ENCODE measurements at places on chromosomes 5 and 9.

GRCh38 chr5:181199881-181200638, 4.9 kb downstream of the TRIM7 start:
- H3K4me3 ChIP-seq = no peak overlapping the region
- H3K36me3 ChIP-seq = no peaks in the 10 kb centered on the region
- H3K27me3 ChIP-seq = no peaks in the 10 kb centered on the region

GRCh38 chr5:79859588-79859987, 131.5 kb downstream of the MTX3 start:
- no peaks in the 10 kb centered on the region for H3K36me3 ChIP-seq
- DNase-seq = no peak
- no peak overlapping the region for H3K4me3 ChIP-seq
- H3K27ac ChIP-seq = no peak overlapping the region
- H3K27me3 ChIP-seq = peaks cover under 1% of the 10 kb centered on the region

DNA sequence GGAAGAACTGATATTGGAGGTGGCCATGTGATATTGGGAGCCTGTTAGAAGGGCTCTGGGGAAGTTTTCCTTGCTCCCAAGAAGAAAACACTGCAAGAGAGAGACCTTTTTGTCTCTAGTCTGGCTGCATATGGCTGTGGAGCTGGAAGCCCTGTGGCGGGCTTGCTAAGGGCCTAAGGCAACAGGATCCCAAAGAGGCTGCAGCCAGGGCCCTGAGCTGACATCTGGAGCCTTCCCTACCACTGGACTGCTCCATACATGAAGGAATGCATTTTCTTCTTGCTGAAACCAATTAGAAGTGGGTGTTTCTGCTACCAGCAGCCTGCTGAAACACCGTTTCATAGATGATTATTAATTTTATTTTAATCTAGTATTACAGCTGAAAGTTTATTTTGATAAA, 42.2 kb downstream of the GNAQ start:
- DNase-seq = no peak
- peaks cover 3% of the 10 kb centered on the region for H3K36me3 ChIP-seq
- H3K4me1 ChIP-seq = peaks cover 34% of the 10 kb centered on the region
- no peak overlapping the region for H3K4me3 ChIP-seq
- no peak overlapping the region for H3K27ac ChIP-seq

DNA sequence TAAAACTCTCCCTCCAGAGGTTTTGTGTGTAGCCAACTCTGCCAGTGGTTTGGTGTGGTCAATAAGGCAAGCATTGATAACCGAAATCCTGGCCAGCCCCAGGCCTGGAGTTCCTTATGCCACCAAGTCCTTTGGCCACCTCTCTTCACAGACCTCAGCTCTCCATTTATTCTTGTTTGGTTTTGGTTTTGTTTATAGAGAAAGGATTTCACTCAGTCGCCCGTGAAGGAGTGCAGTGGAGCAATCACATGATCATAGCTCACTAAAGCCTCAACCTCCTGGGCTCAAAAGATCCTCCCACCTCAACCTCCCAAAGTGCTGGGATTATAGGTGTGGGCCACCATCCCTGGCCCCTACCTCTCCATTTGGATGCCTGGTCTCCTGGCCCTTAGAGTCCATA, 55.4 kb upstream of the PPARGC1B start:
- H3K4me1 ChIP-seq = no peaks in the 10 kb centered on the region
- no peak overlapping the region for H3K27ac ChIP-seq
- no peak overlapping the region for H3K4me3 ChIP-seq
- no peaks in the 10 kb centered on the region for H3K36me3 ChIP-seq

DNA sequence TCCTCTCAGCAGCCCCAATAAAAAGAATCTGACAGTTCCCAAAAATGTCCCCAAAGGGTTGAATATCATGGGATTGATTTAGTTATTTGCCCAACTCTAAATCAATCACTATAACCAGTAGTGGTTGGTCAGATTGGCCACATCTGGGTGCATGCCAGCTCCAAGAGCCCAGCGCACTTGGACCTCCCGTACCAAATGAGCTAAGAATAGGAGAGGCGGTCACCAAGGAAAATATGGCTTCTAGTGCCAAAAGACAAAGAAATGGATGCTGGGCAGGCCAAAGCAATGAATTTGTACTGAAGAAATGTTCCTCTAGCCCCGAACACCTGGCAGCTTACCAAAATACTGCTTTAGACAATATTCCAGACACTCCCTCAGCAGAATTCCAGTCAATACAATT, 80.3 kb downstream of the RCL1 start:
- no peak for DNase-seq
- H3K27ac ChIP-seq = no peak overlapping the region
- H3K4me1 ChIP-seq = no peaks in the 10 kb centered on the region
- H3K36me3 ChIP-seq = peaks cover 4% of the 10 kb centered on the region
- no peaks in the 10 kb centered on the region for H3K27me3 ChIP-seq
- H3K4me3 ChIP-seq = no peak overlapping the region

GRCh38 chr9:98225015-98225442, 30.4 kb downstream of the TBC1D2 start:
- H3K36me3 ChIP-seq = peaks cover 7% of the 10 kb centered on the region
- no peak for DNase-seq
- no peak overlapping the region for H3K27ac ChIP-seq

GRCh38 chr9:79615038-79615437, 43.3 kb downstream of the TLE4 start:
- no peak for DNase-seq
- no peak overlapping the region for H3K27ac ChIP-seq
- peaks cover 38% of the 10 kb centered on the region for H3K4me1 ChIP-seq
- H3K27me3 ChIP-seq = no peaks in the 10 kb centered on the region
- H3K4me3 ChIP-seq = no peak overlapping the region

DNA sequence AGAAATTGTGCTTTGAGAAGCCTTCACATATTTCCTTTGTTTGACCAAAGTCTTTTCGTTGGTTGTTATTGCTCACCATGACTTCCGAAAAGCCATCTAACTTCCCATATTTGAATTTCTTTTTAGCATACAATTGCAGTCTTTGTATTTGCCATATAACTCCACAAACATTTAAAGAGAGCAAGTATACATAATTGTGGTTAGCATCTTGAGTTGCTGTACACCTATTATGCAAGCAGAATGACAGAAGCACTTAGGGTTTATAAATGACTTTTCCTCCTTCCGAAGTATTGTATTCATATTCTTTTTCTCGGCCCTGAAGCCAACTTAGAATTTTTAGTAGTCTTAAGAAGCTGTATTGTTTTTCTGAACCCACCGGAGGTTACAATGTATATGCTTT, 250.4 kb downstream of the RFK start:
- no peaks in the 10 kb centered on the region for H3K4me1 ChIP-seq
- H3K36me3 ChIP-seq = no peaks in the 10 kb centered on the region
- DNase-seq = no peak
- H3K4me3 ChIP-seq = no peak overlapping the region

GRCh38 chr5:31815376-31815775, 176.4 kb downstream of the PDZD2 start:
- no peak for DNase-seq
- no peak overlapping the region for H3K4me3 ChIP-seq
- H3K4me1 ChIP-seq = no peaks in the 10 kb centered on the region
- H3K36me3 ChIP-seq = no peaks in the 10 kb centered on the region
- no peak overlapping the region for H3K27ac ChIP-seq

DNA sequence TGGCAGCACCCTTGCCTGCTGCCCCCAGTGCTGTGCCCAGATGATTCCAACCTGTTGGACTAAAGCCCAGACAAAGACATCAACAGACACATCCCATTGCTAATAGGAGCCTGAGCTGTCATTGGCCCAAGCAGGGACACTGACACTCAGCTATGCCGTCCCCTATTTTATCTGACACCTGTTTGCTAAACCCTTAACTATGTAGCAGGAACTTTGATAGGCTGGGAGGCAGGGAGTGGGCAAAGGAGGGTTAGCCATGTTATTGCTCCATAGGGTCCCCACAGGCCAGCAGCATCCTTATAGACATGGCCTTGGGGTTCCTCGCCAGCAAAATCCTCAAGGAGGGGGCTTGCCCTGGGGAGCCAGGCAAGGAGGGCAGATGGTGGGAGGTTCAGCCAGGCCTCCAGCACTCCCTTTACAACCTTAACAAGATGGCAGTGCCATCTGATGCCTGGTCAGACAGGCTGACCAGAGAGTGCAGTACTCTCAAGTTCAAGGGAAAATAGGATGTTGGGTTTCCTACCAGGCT, 50.4 kb upstream of the CDKN2AIPNL start:
- H3K27me3 ChIP-seq = no peaks in the 10 kb centered on the region
- peaks cover 9% of the 10 kb centered on the region for H3K4me1 ChIP-seq
- no peak overlapping the region for H3K4me3 ChIP-seq

GRCh38 chr5:118965890-118966289, 22.5 kb downstream of the DTWD2 start:
- H3K4me1 ChIP-seq = peaks cover 7% of the 10 kb centered on the region
- peaks cover 6% of the 10 kb centered on the region for H3K36me3 ChIP-seq
- no peak overlapping the region for H3K27ac ChIP-seq
- H3K4me3 ChIP-seq = no peak overlapping the region

DNA sequence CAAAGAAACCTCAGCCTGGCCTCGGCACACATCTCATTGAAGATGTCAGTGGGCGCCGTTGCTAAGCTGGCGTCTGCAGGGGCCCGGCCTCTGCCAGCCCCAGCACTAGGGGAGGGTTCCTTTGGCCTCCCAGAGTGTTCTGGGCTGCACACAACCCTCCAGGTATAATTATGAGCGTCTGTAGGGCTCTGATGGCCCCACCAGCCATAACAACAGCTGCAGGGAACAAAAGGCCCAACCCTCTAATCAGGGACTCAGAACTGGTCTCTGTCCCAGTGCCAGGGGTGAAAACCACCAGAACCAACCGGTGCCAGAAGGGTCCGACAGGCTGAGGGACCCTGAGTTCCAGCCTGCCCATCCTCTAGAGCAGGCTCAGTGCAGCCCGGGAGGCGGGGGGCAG, 39.5 kb upstream of the SLC12A7 start:
- DNase-seq = no peak
- H3K4me3 ChIP-seq = no peak overlapping the region
- peaks cover 31% of the 10 kb centered on the region for H3K27me3 ChIP-seq
- peaks cover 10% of the 10 kb centered on the region for H3K4me1 ChIP-seq
- H3K36me3 ChIP-seq = peaks cover 3% of the 10 kb centered on the region

DNA sequence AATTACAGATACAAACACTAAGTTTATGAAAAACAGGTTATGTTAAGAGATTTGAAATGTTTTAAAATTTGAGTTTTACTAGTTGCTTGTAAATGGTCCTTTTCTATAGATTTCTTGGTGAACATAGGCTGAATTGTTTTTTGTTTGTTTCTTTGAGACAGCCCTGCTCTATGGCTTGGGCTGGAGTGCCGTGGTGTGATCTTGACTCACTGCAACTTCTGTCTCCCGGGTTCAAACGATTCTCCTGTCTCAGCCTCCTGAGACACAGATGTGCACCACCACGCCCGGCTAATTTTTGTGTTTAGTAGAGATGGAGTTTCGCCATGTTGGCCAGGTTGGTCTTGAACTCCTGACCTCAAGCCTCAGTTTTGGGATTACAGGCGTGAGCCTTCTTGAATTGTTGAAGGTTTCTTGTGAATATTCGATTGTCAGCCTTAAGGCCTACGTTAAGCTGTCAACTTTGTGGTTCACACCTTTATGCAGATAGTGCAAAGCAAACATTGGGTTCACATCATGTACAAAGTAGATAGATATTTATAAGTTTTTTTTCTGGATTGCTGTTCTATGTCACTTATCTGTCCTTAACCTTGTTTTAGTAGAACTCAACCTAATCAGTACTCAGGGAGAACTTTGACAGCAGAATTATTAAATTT, 26.2 kb downstream of the UHRF2 start:
- peaks cover 5% of the 10 kb centered on the region for H3K36me3 ChIP-seq
- H3K27ac ChIP-seq = peak overlapping the region; percentile 4
- no peak for DNase-seq
- peaks cover 32% of the 10 kb centered on the region for H3K4me1 ChIP-seq

DNA sequence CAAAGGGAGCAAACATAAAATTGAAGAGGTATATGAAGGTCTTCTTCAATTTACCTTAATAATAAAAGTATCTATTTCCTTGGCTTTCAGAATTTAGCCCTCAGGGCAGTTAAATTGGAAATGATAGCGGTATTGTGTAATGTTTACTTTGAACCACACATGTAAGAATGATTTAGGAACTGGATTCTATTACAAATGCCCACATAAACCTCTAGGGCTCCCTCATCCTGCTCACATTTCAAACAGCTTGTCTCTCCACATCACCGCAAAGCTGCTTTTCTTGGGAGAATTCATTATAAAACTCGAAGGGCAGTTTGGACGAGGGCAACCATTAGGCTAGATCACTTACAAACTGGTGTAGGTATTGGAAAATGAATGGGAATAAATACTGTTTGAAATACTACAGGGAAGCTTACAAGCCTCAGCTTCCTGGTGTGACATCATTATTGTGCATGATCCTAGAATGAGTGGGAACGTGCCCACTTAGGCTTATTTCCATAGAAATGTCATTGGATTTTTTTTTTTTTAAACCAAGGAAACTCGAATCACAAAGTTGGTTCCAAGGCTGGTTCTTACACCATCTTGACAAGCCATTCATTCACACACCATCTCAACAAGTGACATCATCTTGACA, 47.3 kb downstream of the MTRR start:
- H3K27me3 ChIP-seq = peaks cover 4% of the 10 kb centered on the region
- no peak overlapping the region for H3K27ac ChIP-seq
- H3K4me1 ChIP-seq = no peaks in the 10 kb centered on the region
- no peak for DNase-seq
- no peak overlapping the region for H3K4me3 ChIP-seq
- H3K36me3 ChIP-seq = peaks cover 2% of the 10 kb centered on the region

GRCh38 chr9:121121582-121122087, 46.9 kb downstream of the CNTRL start:
- H3K4me1 ChIP-seq = peaks cover 34% of the 10 kb centered on the region
- peaks cover 6% of the 10 kb centered on the region for H3K36me3 ChIP-seq
- H3K4me3 ChIP-seq = peak overlapping the region; percentile 94
- peak overlapping the region; percentile 94 for H3K27ac ChIP-seq

GRCh38 chr9:96061293-96061987, 185.9 kb downstream of the ERCC6L2 start:
- H3K36me3 ChIP-seq = peaks cover under 1% of the 10 kb centered on the region
- H3K27ac ChIP-seq = peak overlapping the region; percentile 67
- peak; percentile 16 for DNase-seq
- peaks cover 7% of the 10 kb centered on the region for H3K4me1 ChIP-seq
- H3K4me3 ChIP-seq = no peak overlapping the region

DNA sequence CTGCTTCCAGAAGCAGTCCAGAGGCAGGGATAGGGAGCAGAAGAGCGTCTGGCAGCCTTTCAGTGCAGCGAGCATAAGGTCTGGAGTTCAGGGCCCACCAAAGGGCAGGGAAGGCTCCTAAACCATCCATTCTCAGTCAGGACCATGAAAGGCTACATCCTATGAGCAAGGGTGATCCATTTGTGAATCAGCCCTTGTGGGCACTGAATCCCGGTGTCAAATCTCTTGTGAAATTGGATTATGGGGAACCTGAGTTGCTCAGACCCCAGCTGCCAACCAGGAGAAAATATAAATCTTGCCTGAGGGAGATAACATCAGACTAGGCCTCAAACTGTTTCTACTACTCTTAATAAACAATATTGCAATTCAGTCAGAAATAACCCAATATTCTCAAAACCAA, 204.4 kb downstream of the SYK start:
- H3K36me3 ChIP-seq = no peaks in the 10 kb centered on the region
- H3K4me3 ChIP-seq = no peak overlapping the region
- no peaks in the 10 kb centered on the region for H3K4me1 ChIP-seq
- DNase-seq = no peak
- H3K27me3 ChIP-seq = peaks cover 9% of the 10 kb centered on the region

GRCh38 chr9:34170237-34170991, 8.4 kb upstream of the UBAP1 start:
- no peak for DNase-seq
- no peak overlapping the region for H3K4me3 ChIP-seq
- peaks cover 9% of the 10 kb centered on the region for H3K4me1 ChIP-seq
- H3K36me3 ChIP-seq = no peaks in the 10 kb centered on the region
